ENCODE measurements at places on chromosomes 6 and 20.

- DNase-seq, result no peak
These were observed 79.0 kb downstream of the TRERF1 start for GRCh38 chr6:42372699-42373098.

DNA sequence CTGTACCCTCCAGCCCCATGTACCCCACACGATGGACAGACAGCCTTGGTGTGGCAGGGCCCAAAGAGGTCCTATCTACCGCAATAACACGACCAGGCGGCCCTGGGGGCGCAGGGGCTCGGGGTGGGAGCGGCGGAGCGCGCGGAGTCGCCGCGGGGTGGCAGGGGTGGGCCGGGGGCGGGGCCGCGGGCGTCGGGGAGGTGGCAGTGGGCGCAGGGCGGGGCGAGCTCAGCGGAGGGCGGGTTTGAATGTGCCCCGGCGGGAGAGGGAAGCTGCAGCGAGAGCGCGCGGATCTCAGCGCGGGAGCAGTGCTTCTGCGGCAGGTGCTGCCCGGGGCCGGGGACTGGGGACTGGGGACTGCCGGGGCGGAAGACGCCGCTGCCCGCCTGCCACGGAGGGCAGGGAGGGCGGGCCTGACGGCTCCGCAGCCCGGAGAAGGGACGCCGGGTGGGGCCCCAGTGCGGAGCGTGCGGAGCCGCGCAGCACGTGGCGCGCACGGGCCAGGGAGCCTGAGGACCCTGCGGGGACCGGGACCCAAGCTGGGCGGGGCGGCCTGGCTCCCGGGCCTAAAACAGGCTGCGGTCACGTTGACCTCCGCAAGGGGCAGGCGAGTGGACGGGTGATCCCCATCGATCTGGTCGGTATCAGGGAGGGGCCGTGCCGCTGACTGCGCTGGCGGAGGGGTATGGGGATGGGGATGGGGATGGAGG lies at the start of gene SLC29A1:
SLC29A1 (plus strand) TSS at position 277 of the 710 bp plus-strand sequence. CDS start 3,719 bp downstream, outside the sequence.
- peak; percentile 75 for DNase-seq

DNA sequence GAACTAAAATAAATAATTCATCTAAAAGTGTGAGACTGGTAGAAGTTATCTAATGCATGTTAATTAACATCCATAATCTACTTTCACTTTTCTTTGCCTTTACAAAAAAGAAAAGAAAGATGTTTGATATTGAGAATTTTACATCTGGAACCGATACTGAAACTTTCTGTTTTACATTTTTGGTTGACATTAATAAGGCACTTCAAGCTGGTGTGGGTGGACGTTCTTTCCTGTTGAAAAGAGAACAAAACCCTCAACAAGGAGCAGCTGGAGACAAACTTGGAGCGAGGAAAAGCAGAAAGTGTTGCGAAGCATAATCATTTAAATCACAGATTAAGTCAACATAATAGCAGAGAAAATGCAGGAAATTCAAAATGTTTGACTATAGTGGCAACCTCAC lies 575.2 kb upstream of the ADGRB3 start:
- DNase-seq, result no peak

DNA sequence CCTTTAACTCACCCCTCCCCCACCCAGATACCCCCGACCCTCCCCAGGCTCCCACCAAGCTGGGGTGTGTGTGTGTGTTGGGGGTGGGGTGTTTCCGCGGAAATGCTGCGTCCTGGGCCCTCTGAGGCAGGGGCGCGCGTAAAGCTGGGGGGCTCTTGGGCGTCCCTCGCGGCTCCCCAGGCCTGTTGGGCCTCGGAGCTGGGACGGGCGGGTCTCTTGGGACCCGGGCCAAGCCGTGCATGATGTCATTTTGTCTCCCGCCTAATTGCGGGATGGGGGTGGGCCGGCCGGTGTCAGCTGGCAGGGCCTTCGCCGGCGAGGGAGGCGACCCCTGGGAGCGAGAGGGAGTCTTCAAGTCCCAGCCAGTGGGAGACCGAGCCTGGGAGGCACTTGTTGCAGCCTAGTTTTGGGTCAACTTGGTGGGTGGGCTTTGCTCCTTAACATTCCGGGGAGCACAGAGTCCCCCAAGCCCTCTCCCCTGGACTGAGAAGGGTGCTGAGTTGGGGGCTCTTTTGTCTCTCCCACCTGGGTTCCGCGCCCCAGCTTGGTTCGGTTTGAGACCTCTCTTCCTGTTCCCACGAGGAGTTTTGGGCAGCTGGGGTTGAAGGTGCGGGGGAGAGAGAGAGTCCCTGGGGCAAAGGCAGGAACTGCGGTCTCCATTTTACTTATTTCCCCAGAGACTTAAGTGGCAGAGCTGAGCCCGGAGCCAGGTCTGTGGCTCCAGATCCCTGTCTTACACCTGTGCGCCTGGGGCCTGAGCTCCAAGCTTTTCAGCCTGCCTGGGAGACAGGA lies 623 bp downstream of the MYBL2 start:
- no peak for DNase-seq

Measured in T-helper 1 cell (primary cell).